Testis (tissue), 5 donors: ENCODE measurements at places on chromosomes 1 and 21. TPM values are rescaled to one million over a fixed set of nuclear protein-coding genes. Genes with fewer than 3 reads are reported as not detected.

DNA sequence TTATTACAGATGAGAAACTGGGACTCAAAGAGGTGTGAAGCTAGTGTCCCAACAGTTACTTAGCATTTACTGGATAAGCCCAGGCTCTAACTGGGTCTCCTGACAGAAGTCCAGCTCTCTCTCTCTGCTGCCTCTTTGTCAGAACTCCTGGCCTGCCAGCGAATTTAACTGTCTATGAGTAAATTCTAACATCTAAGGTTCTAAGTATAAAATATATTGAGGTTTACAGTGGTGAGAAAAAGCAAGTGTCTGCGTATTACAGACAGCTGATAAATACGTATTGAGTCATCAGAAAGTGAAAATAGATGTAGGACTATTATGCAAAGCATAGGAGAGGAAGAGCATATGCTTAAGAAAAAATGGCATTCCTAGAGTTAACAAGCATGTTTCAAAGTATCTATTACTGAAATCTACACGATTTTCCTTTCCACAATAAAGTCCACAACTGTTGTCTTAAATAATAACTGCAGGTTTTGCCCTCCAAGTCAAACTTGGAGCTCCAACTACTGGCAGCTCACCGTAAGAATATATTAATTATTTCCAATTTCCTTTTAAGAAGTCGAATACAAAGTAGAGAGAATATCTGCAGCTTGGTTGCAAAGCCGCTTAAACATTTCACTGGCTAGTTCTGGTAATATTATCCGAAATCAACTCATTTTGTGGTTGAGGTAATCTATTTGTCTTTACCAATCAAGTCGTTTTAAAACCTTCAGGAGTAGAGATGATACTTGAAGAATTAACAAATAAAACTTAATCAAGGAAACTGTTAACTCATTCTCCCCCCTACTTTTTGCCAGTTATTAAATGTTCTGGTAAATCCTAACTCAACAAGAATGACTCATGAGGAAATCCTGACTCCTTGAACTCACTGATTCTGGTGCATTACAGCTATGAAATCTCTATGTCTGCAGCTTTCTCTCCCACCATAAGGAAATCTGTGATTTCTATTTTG, 1.4 kb upstream of the RGS2 start:
- no peak for DNase-seq

GRCh38 chr1:116313776-116314175, 59.3 kb upstream of the ATP1A1 start:
- DNase-seq, result no peak

- DNase-seq, result no peak
Measured at GRCh38 chr1:168229893-168230292, 4.1 kb downstream of the SFT2D2 start.

- DNase-seq, result no peak
Measured at GRCh38 chr1:178039891-178040290, 54.0 kb upstream of the RASAL2 start.

GRCh38 chr21:38488640-38489270, 9.5 kb downstream of the ERG start:
- DNase-seq, result no peak

DNA sequence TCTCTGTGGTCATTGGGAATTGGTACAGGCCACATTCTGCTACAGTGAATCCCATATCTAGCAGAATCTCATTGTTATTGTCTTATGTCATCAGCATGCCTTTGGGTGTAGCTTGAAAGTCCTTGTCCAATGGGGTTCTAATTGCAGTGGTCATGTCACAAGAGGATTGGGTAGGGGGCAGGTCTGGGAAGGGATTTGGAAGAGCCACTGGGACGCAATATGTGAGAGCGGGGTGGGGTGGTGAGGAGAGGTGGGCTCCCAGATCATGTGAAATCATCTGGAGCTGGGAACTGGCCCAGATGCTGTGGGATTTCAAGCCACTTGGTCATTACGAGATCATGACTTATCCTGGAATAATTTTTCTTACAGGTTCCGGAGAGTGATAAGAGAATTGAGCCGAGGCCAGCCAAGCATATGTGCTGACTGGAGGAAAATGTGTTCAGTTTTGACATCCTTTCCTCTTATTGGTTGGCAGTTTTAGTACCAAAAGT, 16.3 kb downstream of the CNIH3 start:
- no peak for DNase-seq

GRCh38 chr21:44458971-44459711, 3.8 kb downstream of the LRRC3 start:
- no peak for DNase-seq

DNA sequence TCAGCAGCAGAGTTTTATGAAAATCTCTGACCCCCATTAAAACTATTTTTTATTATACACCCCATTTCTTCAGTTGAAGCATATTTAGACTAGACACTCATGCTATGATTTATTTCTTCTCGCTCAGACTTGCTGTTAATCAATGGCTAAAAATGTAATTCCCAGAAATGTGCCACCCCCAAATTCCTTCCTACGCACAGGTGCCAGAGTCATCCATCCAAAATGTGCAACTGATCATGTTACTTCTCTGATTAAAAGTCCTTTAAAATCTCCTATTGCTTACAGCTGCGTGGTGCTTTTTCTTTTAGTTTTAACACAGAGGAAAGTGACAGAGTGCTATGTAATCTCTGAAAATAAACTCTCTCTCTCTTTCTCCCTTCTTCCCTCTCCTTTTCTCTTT, 954.4 kb downstream of the NCAM2 start:
- no peak for DNase-seq

DNA sequence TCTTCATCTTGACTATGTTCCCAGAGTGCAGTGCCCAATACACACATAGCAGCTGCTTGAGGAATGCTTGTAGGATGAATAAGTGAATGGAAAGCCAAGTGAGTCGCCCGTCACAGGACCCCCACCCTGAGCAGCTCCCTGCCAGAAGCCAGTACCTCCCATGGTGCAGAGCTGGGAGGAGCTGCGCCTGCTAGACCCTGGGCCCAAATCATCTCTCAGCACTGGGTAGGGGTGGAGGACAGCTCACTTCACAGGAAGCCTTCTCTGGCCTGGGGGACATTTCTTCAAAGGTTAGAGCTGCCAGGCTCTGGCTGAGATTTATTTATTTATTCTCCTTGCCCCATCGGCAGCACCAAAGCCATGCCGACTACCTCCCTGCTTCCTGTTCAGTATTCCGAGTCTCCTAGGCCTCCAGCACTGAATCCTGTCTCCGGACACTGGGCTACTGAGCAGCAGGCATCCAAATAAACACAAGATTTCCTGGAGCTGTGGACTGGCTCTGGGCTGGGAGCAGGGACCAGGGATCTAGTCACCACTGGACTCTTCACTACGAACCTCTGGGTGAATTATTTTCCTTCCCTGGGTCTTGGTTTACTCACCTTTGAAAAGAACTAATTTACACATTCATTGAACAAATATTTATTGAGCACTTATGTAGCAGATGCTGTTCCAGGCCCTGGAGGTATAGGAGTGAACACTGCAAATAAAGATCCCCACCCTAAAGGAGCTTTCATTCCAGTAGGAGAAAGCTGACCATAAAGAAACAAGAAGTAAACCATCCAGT, 187.7 kb downstream of the TRABD2B start:
- DNase-seq, result no peak

DNA sequence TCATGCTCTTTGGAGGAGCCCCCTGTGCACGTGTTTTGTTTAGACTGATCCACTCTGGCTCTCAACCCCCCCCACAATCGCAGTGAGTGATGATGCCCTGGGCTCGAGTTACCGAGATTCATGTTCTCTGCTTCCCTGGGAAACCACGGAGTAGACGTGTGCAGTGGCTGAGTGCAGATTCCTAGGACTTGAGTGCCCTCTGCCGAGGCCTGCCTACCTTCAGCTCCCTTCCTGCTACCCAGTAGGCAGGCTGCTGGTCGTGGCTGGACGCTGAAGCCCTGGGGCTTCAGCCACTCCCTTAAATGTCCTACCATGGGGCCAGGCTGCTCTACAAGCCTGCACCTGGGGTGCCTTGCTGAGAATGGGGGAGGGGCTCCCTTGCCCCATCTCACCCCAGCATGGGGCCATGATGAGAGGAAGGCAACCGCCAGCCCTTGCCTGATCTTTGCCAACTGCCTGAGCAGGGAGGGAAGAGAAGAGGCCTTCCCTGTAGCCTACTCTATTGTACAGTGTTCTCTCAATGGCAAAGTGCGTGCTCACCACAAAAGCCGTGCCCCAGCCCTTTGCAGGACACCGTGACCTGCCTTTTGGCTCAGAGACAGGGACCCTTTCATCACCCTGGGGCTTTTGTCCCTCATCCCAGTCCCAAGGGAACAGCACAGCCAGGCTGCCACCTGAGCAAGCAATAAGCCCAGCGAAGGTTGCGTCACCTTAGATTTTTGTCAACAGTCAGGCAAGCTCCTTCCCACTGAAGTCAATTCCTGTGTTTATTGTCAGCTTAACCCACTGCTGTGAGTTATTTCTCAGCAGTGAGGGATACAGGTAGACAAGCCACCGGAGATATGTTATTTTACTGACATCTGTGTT, 4.1 kb upstream of the GRIK3 start:
- peak; percentile 80 for DNase-seq

DNA sequence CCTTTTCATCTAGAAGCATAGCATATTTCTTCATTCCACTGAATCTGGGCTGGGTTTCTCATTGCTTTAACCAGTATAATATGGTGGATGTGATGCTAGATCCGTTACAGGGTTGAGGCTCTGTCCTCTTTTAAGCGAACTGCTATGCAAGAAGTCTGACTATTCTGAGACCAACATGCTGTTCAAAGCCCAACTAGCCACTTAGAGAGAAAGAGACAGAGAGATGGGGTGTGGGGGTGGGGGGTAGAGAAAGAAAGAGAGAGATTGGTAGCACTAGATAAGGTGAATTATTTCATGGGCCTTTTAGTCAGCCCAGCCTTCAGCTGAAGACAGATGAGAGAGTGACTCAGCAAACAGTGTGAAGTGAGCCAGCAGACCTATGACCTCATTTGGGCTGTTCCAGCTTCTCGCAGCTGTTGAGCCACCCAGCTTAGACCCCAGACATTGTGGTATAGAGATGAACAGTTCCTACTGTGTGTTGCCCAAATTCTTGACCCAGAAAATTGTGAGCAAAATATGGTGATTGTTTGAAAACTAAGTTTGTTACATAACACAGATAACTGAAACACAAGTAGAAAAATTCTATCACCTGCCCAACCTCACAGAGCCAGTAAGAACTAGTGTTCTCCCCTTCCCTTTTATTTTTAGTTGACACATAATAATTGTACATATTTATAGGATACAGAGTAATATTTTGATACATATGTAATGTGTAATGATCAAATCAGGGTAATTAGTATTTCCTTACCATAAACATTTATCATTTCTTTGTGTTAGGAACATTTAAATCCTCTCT, 40.7 kb upstream of the PRKACB start:
- peak; percentile 40 for DNase-seq

DNA sequence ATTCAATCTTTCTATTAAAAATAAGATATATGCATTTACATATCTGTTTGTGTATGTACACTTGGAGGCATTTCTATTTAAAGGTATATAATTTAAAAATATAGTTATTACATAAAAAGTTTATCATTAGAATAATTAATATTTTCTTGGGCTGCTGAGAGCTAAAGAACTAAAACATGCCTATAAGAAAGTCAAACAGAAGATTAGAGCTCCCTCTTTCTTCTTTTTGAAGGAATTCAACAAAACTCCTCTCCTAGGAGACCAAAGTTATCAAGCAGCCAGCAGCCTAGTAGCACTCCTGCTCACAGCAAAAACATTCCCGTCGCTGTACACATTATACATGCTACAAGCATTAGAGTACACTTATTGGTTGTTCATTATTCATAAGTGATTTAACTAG, 216.4 kb downstream of the VAV3 start:
- no peak for DNase-seq

DNA sequence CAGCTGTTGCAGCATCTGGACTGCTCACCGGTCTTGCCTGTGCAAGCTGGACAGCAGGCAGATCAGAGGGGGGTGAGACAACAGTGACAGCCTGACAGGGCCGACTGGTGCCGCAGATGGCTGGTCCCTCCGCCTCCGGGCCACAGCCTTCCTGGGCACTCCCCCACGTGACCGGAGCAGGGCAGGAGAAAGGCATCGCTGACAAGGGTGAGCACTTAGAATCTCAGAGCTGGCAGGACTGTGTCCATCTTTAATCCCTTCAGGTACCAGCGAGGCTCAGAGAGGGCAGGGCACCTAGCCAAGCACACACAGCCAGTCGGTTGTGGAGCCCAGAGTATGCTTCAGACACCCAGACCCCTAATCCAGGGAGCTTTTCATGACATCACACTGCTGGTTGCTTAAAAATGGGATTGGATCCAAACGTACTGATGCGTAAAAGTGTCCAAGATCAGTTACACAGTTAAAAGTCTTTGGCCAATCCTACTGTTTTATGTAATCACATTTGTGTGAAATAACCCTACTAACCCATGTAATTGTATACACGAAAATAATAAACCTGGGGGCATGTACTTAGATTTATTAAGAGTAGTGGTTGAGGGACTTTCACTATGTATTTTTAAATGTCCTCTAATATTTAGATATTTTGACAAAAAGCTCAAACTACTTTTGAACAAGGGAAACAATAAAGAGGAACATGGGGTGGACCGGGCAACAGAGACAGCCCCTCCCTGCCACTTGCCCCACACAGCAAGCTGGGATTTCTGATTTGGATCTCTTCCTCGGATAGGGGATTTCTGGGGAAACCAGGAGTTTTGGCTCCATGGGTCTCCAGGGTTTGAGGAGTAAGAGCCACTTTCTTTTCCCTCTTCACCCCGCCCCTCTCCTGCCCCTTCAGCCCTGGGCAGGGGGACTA, 758 bp upstream of the CNTN2 start:
- no peak for DNase-seq

DNA sequence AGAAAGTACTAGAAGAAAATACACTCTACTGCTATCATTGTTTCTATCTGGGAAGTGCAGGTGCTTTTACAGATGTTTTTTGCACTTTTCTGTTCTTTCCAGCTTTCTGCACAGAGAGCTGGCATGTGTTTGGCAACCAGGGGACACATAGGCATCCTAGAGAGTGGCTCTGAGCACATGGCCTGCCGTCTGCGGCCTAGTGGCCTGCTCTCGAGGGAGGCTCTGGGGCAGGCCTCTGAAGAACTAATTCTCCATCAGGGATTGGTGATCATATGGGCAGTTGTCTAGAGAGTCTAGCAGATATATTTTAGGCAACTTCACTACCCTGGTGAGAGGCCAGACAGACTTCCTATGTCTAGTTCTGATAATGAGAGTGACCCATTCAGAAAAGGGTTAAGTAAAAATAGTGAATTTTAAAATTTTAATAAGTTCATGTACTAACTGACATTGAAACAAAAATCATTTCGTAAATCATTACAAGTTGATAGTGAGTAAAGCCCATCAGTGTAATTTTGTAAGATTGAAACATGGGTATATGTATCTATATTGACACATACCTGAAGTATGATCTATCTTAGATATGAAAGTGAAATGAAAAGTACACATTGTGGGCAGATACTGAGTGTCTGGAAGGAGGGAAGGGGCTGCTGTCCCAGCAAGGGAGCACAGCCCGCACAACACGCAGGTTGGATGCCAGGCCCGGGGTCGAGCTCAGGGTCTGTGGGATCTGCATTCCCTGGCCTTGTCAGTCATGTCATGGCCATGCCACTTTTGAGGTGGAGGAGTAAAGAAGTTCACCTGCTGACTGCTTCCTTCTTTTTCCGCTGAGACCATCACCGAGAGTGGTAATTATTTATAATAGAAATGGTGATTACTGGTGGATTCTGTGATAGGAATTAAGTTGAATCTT, 79.8 kb downstream of the PCBP3 start:
- no peak for DNase-seq

- no peak for DNase-seq
Measured at GRCh38 chr21:27513825-27514224, 546.9 kb upstream of the ADAMTS5 start.

CCDC27 gene
- 18.3 TPM for total RNA-seq

ADAMTSL4 gene
- total RNA-seq, result 10.0 TPM

OSBPL9 gene
- total RNA-seq, result 160 TPM

C1orf167 gene
- total RNA-seq, result 34.5 TPM

NCMAP gene
- total RNA-seq, result 0.24 TPM

TMEM269 gene
- 0.68 TPM for total RNA-seq

AADACL4 gene
- total RNA-seq, result not detected
